ENCODE measurements at places on chromosomes 7 and 10. TPM values are rescaled to one million over a fixed set of nuclear protein-coding genes. Genes with fewer than 3 reads are reported as not detected.

The PALD1 gene
- total RNA-seq: 0.20 TPM

The AGR2 gene
- total RNA-seq: not detected

The FEZF1 gene
- total RNA-seq: not detected

The CPXM2 gene
- total RNA-seq: not detected

The SRRM3 gene
- total RNA-seq: 0.27 TPM

The TFPI2 gene
- total RNA-seq: 18.5 TPM

The PYROXD2 gene
- total RNA-seq: 0.54 TPM

The CCDC172 gene
- not detected for total RNA-seq

The ETV1 gene
- 11.9 TPM for total RNA-seq

The SEPHS1 gene
- total RNA-seq: 17.7 TPM

The TRIM50 gene
- not detected for total RNA-seq

The MMP21 gene
- total RNA-seq: 0.05 TPM

The MGMT gene
- 0.05 TPM for total RNA-seq

The FAM13C gene
- 0.22 TPM for total RNA-seq

The COX19 gene
- total RNA-seq: 10.2 TPM

The NKX2-3 gene
- total RNA-seq: 0.12 TPM

The TMEM26 gene
- total RNA-seq: 5.7 TPM

The NOS3 gene
- not detected for total RNA-seq

The SMKR1 gene
- total RNA-seq: 0.37 TPM

The TSPAN12 gene
- total RNA-seq: 0.05 TPM

The AUTS2 gene
- 1.9 TPM for total RNA-seq

The IKZF1 gene
- total RNA-seq: not detected

The PPP1R3C gene
- 15.9 TPM for total RNA-seq

The CHCHD3 gene
- 123 TPM for total RNA-seq

The SHTN1 gene
- total RNA-seq: 3.8 TPM

The PRF1 gene
- total RNA-seq: not detected

The ANKRD1 gene
- total RNA-seq: 40.0 TPM

The SUN3 gene
- not detected for total RNA-seq

The HYAL4 gene
- not detected for total RNA-seq

The DYNC1I1 gene
- total RNA-seq: 4.4 TPM

The TLX1 gene
- total RNA-seq: not detected

The MARCHF5 gene
- total RNA-seq: 12.9 TPM

The TMEM213 gene
- not detected for total RNA-seq

The ITPRID1 gene
- not detected for total RNA-seq

The CCDC136 gene
- 0.74 TPM for total RNA-seq

The GATAD1 gene
- total RNA-seq: 15.3 TPM

The SLC18A3 gene
- total RNA-seq: not detected

The CNNM1 gene
- 1.6 TPM for total RNA-seq

The CYP26A1 gene
- total RNA-seq: not detected

The ASB4 gene
- not detected for total RNA-seq

The SPACDR gene
- total RNA-seq: not detected

The NPS gene
- not detected for total RNA-seq

All from M059J (cell line).